ENCODE measurements at places on chromosomes 2 and 18.

DNA sequence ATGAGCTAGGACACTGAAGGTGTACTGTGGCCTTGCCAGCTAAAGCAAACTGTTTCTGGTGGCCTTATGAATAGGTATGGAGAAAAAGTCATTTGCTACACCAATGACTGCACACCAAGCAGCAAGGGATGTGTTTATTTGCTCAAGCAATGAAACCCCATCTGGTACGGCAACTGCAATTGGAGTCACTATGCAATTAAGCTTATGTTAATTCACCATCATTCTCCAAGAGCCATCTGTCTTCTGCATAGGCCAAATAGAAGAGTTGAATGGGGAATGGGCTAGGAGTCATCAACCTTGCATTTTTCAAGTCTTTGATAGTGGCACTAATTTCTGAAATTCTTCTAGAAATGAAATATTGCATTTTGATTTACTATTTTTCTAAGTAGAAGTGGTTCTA is 372.0 kb downstream of the KCNJ3 start:
- no peak for ATAC-seq

GRCh38 chr2:238233625-238234024 is 6.2 kb downstream of the HES6 start:
- no peak for ATAC-seq

GRCh38 chr2:67671464-67672450 is 274.6 kb downstream of the ETAA1 start:
- peak; percentile 32 for ATAC-seq

DNA sequence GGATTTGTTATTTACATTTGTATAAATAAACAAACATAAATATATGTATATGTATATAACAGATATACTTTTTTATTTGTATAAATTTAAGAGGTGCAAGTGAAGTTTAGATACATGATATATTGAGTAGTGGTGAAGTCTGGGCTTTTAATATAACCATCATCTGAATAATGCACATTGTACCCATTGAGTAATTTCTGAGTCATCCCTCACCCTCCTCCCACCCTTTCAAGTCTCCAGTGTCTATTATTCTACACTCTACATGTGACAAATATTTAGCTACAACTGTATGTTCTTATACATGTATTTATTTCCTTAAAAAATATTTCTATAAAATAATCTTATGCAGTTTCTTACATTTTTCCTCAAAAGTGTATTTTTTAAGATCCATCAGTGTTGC is 358.7 kb upstream of the TFPI start:
- ATAC-seq, result no peak

DNA sequence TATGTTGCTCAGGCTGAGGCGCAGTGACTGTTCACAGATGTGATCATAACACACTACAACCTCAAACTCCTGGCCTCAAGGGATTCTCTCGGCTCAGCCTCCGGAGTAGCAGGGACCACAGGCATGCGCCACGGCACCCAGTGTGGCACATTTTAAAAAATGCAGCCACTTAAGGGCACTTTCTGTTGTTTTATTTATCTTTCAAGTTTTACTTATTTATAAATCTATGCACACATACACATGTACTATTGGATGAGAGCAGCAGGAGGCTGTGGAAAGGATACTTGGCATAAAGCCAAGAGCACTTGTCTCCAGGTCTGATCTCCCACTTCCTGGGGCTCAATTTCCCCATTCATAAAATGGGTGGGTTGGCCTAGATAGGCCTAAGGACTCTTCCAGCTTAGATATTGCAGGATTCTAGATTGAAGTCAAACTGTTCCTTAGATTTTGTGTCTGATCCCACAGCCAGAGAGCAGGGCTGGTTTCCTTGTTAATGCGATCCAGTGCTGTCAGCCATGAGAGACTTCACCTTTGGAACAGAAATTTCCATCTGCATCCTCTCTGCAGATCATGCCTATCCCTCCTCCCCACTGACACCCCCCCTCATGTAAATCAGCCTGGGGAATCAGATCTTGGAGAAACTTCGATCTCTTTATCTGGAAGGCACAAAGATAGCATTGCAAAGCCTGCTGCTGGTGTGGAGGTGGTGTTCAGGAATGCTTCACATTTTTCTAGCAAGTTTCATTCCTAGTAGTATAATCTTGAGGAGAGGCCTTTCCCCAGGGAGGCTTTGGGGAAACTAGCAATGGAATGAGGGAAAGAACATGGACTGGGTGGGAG is 24.7 kb downstream of the PCBP1 start:
- no peak for ATAC-seq

- ATAC-seq, result no peak
Observed at GRCh38 chr2:28403370-28403956, 10.8 kb downstream of the FOSL2 start.

DNA sequence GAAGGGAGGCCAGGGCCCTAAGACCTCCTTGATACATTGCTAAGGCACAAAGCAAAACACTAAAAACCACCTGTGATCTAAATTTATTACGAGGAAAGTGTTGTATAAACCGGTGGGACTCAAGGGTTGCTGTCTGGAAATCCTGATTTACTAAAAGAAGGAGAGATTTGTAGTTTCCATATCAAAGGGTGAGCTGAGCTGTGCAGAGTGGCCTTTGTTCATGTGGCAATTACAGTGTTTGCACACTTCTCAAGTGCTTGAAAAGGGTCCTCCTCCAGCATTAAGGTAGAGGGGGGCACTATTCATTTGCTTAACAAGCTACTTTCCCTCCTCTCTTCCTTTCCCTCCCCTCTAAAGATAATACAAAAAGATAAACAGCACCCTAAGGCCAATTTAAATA is 30.5 kb upstream of the ITGA4 start:
- ATAC-seq, result no peak

DNA sequence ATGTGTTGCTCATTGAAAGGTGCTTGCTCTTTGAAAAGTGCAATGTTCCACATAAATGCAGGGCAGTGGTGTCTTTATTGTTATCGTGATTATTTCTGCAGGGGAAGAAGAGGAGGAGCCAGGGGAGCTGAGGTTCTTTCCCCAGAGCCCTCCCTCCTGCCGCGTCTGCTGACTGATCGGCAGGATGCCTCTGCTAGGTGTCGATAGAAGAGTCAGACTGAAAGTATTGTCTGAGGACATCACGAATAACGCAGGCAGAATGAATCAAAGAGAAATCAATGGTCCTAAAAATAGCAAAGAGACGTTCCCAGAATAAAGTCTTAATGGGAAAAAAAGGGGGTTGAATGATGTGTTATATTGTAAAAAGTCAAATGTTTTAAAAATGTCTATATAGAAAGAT is 47.4 kb upstream of the SIX3 start:
- ATAC-seq, result no peak

DNA sequence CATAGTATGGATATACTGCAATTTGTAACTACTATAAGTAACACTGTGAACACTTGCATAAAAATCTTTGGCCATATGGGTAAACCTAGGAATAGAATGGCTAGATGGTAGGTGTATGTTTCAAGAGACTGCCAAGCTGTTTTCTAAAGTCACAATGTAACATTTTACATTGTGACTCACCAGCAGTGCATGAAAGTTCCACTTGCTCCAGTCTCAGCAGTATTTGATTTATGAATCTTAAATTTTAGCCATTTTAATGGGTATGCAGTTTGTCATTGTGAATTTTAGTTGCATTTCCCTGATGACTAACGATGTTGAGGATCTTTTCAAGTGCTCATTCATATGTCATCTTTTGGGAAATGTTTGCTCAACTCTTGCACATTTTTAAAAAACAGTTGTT is 86.1 kb downstream of the FARSB start:
- no peak for ATAC-seq

DNA sequence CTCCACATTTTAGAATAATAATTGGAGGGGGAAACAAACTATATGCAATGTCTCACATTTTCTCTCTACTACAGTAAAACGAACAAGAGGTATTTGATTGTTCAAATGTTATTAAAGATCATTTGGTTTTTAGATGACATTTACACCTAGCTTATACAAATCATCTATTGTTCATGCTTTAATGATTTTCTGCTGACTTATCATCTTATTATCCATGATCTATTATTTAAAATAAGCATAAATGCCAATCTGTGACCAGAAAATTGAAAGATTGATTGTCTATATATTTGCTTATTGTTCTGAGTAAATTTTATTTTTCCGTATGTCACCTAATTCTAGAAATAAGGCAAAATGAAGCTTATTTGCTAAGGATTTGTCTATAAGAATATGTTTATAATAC is 537.2 kb downstream of the KCNJ3 start:
- ATAC-seq, result no peak

DNA sequence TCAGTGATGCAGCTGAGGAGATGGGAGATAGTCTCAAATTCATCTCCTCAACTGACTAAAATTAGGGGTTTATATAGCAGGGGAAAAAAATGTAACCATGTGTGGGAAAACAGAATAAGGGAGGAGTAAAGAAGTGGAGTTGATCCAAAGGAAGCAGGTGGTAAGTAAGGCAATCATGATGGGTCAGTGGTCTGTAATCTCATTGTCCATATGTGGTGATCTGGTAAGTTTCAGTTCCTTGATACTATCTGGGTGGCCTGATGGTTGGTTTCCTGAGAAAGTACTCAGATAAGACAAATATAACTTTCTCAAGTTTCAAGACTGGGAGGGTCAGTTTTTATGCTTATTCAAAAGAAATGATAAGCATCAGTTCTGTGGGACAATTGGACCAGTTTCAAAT is 312.3 kb upstream of the KCNJ3 start:
- ATAC-seq, result no peak

- ATAC-seq, result no peak
Observed at GRCh38 chr2:583666-584065, 93.5 kb downstream of the TMEM18 start.

DNA sequence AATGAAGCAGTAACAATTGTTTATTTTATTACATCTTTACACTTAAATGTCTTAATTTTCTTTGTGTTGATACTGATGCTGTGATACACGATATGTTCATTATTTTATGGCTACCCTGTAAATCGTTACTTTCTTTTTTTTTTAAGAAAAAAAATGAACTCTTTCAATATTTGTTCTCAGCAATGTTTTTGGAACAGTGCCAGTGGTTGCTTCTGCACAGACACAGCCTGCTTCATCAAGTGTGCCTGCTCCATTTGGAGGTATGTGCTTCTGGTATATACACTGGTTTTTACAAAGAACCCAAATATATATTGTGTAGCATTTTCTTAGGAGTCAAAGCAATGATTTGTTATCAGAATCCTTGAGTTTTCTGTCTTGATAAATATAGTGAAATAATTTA is 62.2 kb upstream of the SCYGR2 start:
- ATAC-seq, result no peak

DNA sequence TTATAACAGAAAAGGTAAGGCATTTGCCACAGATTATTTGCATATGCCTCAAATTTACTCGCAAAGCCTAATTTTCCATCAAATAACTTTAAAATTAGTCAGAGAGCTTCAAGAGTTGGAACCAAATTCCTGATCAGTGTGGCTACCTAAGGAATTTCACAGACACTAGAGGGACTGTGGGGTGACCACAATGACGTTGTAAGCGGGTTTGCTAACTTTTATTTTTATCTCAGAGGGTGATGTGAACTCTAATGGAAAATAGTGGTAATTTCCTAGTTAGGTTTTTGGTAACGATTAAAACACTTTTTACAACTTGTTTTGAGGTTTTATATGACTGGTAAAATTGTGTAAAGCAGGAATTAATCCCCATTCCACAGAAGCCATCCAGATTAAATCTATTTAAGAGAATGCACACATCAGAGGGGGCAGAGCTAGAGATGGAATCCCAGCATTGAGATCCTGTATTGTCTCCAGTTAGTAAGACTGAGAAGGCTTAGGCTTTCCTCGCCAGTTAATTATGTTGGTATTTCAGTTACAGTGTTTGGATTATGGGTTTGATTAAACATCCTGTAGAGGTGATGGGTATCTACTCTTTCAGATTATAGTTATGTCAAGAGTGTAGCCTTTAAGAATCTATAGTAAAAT is 129.0 kb downstream of the GPD2 start:
- no peak for ATAC-seq

DNA sequence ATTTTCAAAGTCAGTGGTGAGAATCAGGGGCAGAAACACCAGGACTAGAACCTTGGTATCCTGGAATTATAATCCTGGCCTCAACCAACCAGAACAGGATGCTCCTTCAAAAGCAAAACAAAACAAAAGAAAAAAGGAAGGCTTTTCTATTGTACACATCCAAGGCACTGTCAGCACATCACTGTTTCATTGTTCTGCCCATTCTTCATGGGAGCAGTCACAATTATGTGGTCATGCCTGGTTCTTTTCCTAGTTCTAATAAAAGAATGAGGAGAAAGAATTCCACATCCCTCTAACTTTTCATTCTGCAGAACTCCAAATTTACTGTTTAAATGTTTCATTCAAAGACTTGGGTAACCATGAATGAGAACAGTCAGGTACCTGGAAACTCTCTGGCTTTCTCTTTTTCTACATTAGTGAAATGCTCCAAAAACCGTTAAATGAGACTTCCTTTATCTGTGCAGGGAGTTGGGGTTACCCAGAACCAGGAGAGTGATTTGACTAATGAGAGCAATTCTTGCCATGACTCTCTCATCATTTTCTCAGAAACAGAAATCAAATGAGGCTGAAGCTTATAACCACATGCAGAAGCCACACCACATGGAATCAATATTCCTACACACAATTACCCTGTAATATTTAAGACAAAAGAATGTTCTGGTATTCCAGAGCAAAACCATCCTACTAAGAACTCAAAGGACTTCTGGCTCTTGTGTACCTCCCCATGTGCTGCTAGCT is 110.9 kb upstream of the CCDC150 start:
- no peak for ATAC-seq

GRCh38 chr18:61855449-61856378 is 37.1 kb downstream of the RNF152 start:
- ATAC-seq, result no peak

- peak; percentile 64 for ATAC-seq
Observed at GRCh38 chr2:97728091-97728731, 14.8 kb downstream of the ZAP70 start.

DNA sequence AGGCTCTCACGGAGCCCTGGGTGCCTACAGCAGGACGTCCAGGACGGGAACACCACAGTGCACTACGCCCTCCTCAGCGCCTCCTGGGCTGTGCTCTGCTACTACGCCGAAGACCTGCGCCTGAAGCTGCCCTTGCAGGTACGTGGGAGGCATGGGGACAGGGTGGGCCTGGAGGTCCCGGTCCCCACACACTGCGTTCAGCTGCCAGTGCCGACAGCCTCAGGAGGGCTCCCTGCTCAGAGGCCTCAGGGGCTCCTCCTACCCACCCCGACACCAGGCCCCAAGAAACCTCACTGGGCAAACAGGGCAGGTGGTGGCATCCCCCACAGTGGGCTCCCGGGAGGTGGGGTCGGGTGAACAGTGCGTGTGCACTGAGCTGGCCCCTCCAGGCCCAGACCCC is 10.8 kb downstream of the ANO7 start:
- ATAC-seq, result no peak

Data from esophagus mucosa (tissue), 1 donor.